ENCODE measurements at places on chromosomes 2 and 18. TPM values are rescaled to one million over a fixed set of nuclear protein-coding genes. Genes with fewer than 3 reads are reported as not detected.

DNA sequence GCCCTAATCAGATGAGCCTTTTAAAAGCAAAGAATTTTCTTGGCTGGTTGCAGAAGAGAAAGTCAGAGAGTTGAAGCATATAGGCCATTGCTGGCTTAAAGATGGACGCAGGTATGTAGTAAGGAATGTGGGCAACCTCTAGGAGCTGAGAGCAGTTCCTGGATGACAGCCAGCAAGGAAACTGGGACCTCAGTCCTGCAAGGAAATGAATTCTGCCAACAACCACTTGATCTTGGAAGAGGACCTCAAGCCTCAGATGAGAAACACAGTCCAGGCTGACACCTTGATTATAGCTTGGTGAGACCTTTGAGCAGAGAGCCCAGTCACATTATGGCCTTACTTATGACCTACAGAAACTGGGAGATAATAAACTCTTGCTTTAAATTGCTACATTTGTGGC, 15.7 kb downstream of the PHOSPHO2 start:
- H3K27ac ChIP-seq = no peak overlapping the region

- no peak overlapping the region for H3K4me3 ChIP-seq
- no peaks in the 10 kb centered on the region for H3K27me3 ChIP-seq
- DNase-seq = no peak
- H3K27ac ChIP-seq = no peak overlapping the region
These were observed 439.9 kb upstream of the ETAA1 start for GRCh38 chr2:66957198-66957597.

GRCh38 chr2:12665334-12665733, 51.4 kb upstream of the TRIB2 start:
- H3K4me1 ChIP-seq = no peaks in the 10 kb centered on the region
- DNase-seq = no peak

DNA sequence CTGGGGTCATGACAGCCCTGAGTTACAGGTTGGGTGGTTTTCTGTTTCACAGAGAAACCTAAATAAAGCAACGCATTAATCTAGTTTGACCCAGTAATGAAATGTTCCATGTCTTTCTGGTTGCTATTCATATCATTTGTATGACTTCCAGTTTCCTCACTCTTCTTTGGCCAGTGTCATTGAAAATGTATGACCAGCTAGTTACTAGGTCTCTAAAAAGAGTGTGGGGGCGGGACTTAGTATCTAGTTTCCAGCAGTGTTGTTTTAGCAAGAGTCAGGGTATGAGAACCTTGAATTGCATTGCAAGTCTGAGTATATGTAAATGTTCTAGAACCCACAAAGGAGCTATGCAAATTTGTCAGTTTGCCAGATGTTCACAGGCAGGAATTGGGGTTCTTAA, 47.7 kb downstream of the SLC9A2 start:
- H3K27me3 ChIP-seq = no peaks in the 10 kb centered on the region
- no peaks in the 10 kb centered on the region for H3K36me3 ChIP-seq

Gene G6PC2
- not detected for total RNA-seq

DNA sequence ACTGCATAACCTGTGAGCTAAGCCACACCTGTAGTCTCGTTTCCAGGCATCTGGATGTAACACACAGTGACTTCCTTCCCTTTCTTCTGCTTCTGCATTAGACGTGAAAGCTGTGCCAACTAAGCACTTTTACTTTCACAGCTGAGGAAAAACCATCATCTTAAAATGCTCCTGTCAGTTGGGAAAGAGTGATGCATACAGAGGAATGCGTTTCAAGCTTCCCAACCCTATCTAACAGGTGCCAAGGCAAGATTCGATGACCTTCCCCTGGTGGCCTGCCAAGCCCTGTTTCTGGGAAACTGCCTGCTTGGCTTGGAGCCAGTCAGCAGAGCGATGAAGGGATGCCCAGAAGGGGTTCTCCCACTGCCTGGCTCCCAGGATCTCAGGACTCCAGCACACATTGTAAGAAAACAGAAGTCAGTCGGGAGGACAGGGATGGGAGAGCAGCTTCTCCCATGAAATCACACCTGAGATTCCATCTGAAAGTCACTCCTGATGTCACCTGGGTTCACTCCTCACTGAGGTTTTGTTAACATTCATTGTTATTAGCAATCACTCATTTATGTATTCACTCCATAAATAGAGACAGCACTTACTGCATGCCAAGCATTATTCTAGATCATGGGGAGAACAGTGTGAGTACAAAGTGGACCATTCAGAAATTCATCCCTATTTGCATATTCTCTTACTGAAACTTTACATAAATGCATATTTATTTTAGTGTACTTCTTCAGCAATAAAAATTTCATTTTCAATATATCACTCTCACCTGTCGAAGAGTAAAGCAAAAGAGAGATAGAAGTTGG, 64.1 kb downstream of the DTNA start:
- no peak overlapping the region for H3K27ac ChIP-seq
- H3K27me3 ChIP-seq = no peaks in the 10 kb centered on the region
- DNase-seq = no peak
- no peak overlapping the region for H3K4me3 ChIP-seq

DNA sequence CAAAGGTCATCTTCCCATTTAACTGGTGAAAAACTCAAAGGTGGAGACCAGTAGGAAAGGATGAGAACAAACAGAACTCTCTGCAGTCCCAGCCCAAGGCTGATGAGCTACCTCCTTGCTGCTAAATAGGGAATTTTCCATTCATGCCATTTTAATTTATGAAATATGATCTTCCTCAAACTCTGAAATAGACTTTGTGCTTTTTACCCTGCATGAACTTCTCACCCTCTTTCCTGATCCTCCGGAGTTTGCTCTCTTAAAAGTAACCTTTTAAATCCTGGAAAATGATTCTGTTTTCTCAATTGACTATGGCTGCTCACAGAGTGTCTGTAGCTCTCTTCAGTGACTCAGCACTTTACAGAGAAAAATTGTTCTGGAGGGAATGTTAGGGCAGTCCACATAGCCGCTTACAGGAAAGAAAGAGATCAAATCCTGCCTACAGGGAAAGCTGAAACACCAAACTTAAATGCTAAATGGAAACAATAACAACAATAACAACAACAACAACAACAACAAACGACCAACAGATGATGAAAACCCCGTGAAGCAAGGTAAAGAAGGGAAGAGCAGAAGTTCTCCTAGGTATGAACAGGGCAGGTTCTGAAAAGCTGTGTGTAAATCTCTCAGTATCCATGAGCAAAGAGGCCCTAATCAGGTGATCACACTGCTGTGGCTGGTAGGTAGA, 79.8 kb upstream of the SESTD1 start:
- H3K27ac ChIP-seq = no peak overlapping the region
- H3K27me3 ChIP-seq = no peaks in the 10 kb centered on the region
- no peak overlapping the region for H3K4me3 ChIP-seq
- no peak for DNase-seq

DNA sequence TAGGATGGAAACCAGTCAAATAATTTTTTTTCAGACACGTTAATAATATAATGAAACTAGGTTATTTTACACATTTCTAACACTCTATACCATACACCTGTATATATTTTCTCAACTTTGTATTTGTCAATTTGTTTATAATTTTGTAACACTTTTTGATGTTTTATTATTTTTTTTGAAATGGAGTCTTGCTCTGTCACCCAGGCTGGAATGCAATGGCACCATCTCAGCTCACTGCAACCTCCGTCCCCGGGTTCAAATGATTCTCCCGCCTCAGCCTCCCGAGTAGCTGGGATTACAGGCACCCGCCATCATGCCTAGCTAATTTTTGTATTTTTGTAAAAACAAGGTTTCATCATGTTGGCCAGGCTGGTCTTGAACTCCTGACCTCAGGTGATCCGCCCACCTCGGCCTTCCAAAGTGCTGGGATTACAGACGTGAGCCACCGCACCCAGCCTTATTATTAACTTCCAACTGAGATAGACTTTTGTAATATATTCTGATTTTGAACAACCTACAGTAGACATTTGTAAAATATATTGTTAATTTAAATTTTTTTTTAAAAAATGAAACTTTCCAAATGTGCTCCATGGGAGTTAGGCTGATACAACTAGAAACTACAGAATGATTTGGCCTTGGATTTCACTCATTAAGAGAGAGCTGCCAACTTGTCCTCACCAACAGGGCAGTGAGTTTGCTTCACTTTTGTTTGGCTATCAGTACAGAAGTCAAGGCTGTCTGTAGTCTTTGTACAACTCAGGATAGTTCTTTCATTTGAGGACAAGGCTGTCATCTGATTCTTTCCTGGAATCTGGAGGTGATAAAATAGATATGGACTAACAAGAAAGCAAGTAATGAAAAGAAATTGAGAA, 33.9 kb upstream of the COBLL1 start:
- no peak overlapping the region for H3K4me3 ChIP-seq
- DNase-seq = no peak
- H3K27ac ChIP-seq = no peak overlapping the region
- no peaks in the 10 kb centered on the region for H3K4me1 ChIP-seq
- no peaks in the 10 kb centered on the region for H3K36me3 ChIP-seq

Gene ST3GAL5
- 11.2 TPM for total RNA-seq

Gene GAREM2
- total RNA-seq = 3.3 TPM

GRCh38 chr2:119438128-119438656, 6.5 kb downstream of the TMEM37 start:
- H3K36me3 ChIP-seq = no peaks in the 10 kb centered on the region
- no peak overlapping the region for H3K27ac ChIP-seq
- DNase-seq = no peak
- H3K4me3 ChIP-seq = no peak overlapping the region
- no peaks in the 10 kb centered on the region for H3K4me1 ChIP-seq

- H3K27me3 ChIP-seq = no peaks in the 10 kb centered on the region
- no peak overlapping the region for H3K27ac ChIP-seq
- DNase-seq = no peak
- H3K36me3 ChIP-seq = no peaks in the 10 kb centered on the region
These were observed 263.4 kb downstream of the ASXL3 start for GRCh38 chr18:33841221-33841967.

GRCh38 chr2:169363560-169364150, 1.3 kb upstream of the LRP2 start:
- no peaks in the 10 kb centered on the region for H3K36me3 ChIP-seq
- H3K27me3 ChIP-seq = peaks cover 31% of the 10 kb centered on the region
- H3K4me1 ChIP-seq = peaks cover 20% of the 10 kb centered on the region
- peak; percentile 20 for DNase-seq
- H3K27ac ChIP-seq = no peak overlapping the region
- peak overlapping the region; percentile 71 for H3K4me3 ChIP-seq

DNA sequence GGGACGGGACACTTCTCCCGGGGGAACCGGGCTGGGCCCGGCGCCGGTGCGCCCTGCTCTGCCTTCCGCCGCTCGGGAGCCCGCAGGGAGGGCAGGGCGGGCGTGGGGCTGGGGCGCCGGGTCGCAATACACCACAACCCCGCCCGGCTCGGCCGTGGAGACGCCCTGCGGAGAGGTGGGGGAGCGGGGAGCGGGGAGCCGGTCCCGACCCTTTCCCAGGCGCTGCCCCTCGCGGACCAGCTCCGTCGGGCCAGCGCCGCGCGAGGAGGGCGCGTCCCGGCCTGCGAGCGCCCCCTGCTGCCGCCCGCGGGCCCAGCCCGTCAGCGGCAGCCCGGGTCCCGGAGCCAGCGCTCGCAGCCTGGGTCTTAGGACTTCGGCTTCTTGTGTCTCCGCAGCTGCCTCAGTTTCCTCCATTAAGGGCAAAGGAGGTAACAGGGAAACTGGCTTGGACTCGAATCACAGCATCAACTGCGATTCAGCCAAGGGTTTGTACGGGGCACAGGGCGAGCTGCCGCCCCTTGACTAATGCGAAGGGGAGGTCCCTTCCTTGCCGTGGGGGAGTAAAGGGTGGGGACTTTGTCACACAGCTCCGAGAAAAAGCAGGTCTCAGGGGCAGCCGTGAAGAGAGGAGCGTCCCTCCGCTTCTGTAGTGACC, 635 bp upstream of the ADRA2B start:
- peak; percentile 70 for DNase-seq
- H3K27ac ChIP-seq = no peak overlapping the region
- H3K36me3 ChIP-seq = no peaks in the 10 kb centered on the region
- peaks cover 7% of the 10 kb centered on the region for H3K4me1 ChIP-seq

Gene GKN2
- total RNA-seq = not detected

Gene TEKT4
- not detected for total RNA-seq

Gene MORN2
- total RNA-seq = 12.5 TPM

- no peaks in the 10 kb centered on the region for H3K4me1 ChIP-seq
- no peak overlapping the region for H3K4me3 ChIP-seq
- no peaks in the 10 kb centered on the region for H3K27me3 ChIP-seq
- DNase-seq = no peak
These were observed 182.4 kb downstream of the GFPT1 start for GRCh38 chr2:69204654-69205053.

- H3K27ac ChIP-seq = no peak overlapping the region
- no peak for DNase-seq
- H3K4me3 ChIP-seq = no peak overlapping the region
- H3K4me1 ChIP-seq = no peaks in the 10 kb centered on the region
These were observed 201.2 kb downstream of the NBAS start for GRCh38 chr2:15359716-15360531.

DNA sequence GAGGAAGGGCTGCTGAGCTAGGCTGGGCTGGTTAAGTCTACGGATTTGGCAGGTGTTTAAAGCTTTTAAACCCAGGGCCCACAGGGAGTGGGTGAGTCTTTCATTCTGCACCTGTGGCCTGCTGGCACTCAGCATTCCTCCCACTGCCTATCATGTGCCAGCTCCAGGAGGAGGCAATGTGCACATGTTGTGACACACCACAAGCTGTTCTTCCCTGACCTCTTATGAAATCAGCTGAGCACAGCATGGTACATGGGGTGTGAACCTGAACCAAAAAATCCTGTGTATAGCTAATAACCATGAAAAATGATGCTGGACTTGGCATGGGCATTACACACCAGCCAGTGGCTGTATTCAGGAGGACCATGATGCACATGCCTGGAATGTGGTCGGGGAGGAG, 297.9 kb upstream of the MMADHC start:
- no peaks in the 10 kb centered on the region for H3K4me1 ChIP-seq
- no peaks in the 10 kb centered on the region for H3K36me3 ChIP-seq
- DNase-seq = no peak
- H3K27me3 ChIP-seq = no peaks in the 10 kb centered on the region
- no peak overlapping the region for H3K4me3 ChIP-seq

DNA sequence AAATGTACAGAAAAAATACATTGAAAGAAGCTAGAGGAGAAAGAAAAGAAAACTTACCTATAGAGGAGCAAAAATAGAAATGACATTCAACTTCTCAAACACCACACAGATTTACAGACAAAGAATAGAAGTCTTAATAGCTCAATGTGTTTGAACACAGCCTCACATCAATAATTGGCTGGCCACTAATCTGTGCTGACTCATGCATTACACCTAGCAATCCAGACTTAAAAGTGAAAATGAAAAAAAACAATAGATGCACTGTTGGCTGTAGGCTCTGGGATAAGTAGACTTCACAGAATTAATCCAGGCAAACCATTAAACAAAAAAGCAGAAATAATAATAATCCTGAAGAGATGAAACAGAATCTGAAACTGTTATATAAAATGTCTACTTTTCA, 961.3 kb upstream of the CELF4 start:
- no peaks in the 10 kb centered on the region for H3K36me3 ChIP-seq
- no peak overlapping the region for H3K27ac ChIP-seq
- no peaks in the 10 kb centered on the region for H3K4me1 ChIP-seq
- DNase-seq = no peak
- H3K27me3 ChIP-seq = no peaks in the 10 kb centered on the region

Gene IL18RAP
- total RNA-seq = 4.1 TPM

GRCh38 chr2:240742602-240743095, 51.0 kb downstream of the AQP12A start:
- H3K4me3 ChIP-seq = no peak overlapping the region
- H3K36me3 ChIP-seq = no peaks in the 10 kb centered on the region
- no peaks in the 10 kb centered on the region for H3K4me1 ChIP-seq
- DNase-seq = no peak

- H3K4me3 ChIP-seq = no peak overlapping the region
- H3K36me3 ChIP-seq = no peaks in the 10 kb centered on the region
- H3K27ac ChIP-seq = no peak overlapping the region
- H3K27me3 ChIP-seq = no peaks in the 10 kb centered on the region
- H3K4me1 ChIP-seq = no peaks in the 10 kb centered on the region
- no peak for DNase-seq
These were observed 12.9 kb upstream of the MARCO start for GRCh38 chr2:118929059-118929458.
